ENCODE measurements at places on chromosomes 4 and X.

- DNase-seq: no peak
Measured at GRCh38 chr4:184380707-184381106, 93.6 kb downstream of the IRF2 start.

GRCh38 chrX:66164931-66165330, 884 bp downstream of the HEPH start:
- DNase-seq: no peak

DNA sequence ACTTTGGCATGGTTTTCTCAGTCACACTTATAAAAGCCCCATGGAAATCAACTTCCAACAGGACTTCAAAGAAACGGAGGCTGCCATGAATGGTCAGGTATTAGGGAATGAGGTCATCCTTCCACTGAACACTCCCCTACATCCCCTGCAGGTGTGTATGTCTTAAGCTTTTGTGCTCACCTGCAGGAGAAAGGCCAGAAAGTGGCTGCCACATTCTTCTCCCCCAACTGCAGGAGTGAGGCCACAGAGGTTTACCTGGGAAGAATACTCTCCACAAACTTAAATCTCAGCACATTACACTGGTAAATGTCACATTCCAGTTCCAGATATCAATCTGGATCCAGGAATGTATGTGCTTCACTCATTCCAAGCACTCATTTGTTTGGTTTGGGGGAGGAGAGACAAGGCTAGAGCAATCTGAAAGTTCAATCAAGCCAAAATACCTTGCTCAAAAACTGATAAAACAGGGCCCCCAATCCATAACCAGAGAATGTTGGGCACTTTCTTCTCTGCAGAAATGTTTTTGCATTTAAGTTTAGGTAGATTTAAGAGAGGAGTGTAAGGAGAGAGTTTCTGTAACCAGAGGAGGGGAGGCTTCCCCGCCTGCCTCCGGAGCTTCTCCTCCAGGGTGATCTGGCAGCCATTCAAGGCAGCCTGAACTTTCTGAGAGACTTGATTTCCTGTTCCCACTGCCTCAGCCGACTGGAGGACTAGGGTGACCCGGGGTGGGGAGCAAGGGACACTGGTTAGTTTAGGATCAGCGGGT, 15.4 kb downstream of the FAM9C start:
- no peak for DNase-seq

- no peak for DNase-seq
Measured at GRCh38 chr4:147093206-147093605, 147.5 kb upstream of the TTC29 start.

DNA sequence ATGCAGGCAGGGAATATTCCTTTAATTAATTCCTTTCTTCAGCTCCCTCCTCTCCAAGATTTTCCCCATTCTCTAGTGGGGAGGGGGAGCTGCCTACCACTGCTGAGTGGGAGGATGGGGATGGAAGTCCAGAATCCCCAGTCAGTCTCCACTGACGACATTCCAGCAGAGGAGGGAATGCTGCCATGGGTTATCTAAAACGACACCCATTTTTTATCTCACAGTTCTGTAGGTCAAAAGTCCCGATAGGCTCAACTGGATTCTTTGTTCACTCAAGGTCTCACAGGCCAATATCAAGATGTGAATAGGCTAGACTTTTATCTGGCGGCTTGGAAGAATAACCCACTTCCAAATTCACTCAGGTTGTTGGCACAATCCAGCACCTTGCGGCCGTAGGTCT, 64.4 kb downstream of the SH3KBP1 start:
- no peak for DNase-seq

DNA sequence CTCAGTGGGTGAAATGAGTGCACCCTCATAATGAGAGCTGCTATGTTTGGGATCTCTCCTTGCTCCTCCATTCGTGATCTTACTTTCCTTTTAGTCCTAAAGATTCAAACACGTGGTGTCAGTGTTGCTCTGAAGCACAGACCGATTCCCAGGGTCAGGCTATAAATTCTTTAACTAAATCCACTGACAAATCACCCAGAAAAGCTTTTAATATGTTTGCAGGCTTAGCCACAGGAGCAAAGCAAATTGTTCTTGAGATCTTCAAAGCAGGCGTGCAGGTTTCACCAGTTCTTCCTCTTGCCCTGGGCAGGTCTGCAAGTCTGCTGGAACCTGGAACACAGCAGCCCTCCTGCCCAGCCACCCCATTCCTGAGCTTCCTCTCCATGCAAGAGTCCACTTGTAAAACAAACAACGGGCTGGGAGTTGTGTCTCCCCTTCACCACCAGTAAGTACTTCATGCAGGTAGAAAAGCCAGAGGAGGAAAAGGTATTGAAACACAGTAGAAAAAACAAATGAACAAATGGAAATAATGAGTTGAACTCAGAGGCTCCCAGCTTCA, 70.1 kb upstream of the ENPP6 start:
- DNase-seq: no peak

DNA sequence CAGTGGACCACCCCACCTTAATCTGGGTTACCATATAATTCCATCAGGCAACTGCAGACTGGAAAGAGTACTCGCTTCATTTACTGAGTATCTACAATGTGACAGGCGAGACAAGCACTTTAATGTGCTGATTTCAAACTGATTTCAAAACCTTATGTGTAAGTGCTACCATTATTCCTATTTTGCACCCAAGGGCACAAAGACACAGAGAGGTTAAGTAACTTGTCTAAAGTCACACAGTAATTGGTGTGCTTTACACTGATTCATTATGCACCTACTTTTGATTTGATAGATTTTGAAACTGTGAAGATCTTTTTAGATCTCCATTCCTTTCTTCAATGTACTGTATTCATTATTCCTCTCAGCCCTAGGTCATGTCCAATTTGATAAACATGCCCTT, 192.4 kb downstream of the MGST2 start:
- no peak for DNase-seq

DNA sequence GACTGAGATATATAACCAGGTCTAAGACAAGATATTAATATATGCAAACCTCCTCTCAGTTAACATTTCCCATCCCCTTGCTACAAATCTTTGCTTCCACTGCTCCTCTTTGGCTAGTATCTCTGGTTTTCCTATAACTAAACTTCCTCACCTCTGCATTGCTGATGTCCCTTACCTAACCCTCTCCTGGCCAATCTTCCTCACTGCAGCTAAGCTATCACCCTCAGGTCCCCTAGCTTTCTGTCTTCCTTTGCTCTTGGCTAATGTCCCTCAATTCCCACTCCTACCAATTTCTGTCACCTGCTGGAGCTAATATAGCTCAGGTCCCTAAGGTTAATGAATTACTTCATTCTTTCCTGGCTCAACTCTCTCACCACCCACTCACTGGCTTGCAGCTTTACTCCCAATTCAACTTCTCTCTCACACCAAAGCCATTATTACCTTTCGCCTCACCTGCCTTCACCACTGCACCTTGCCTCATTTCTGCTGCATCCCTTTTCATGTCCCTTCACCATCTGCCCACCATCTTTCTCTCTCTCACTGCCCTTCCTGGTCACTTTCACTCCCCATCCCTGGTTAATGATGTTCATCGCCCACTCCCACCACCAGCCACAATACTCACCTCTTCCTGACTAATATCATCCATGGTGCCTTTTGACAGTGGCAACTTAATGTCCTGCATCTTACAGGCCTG, 26.7 kb downstream of the SMC1A start:
- no peak for DNase-seq

DNA sequence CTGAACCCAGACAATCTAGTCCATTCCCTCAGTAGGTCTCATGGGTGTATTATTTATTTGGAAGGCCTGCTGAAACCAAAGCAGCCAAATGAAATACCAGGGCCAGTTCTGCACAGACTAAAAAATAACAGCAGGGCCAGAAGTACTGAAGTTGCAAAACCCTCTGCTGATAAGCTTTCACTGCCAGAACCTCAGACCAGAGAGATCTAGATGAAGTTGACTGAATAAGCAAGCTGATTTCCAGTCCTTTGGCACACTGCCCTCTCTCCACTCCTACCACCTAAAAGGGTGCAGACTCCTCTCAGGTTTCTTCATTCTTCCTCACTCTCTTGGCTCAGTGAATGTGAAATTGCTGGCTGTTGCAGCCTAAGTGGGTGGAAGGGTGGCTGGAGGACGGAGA, 276.7 kb upstream of the KLF3 start:
- DNase-seq: no peak

- DNase-seq: no peak
Measured at GRCh38 chr4:151604238-151604637, 156.6 kb downstream of the GATB start.

GRCh38 chr4:148565801-148566200, 123.6 kb upstream of the NR3C2 start:
- DNase-seq: no peak

DNA sequence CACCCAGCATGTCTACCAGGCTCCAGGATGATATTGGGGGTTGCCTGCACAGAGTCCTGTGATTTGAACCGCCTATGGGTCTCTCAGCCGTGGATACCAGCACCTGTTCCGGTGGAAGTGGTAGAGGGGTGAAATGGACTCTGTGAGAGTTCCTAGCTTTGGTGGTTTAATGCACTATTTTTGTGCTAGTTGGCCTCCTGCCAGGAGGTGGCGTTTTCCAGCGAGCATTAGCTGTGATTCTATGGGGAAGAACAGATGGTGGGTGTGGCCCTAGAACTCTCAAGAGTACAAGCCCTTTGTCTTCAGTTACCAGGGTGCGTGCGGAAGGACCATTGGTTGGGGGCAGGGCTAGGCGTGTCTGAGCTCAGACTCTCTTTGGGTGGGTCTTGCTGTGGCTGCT, 316.9 kb upstream of the AMOT start:
- no peak for DNase-seq

- no peak for DNase-seq
Measured at GRCh38 chr4:171639540-171639939, 173.7 kb upstream of the GALNTL6 start.

GRCh38 chr4:27096142-27096824, 235.6 kb downstream of the STIM2 start:
- DNase-seq: no peak

- DNase-seq: no peak
Measured at GRCh38 chr4:65865489-65865888, 195.2 kb upstream of the EPHA5 start.

DNA sequence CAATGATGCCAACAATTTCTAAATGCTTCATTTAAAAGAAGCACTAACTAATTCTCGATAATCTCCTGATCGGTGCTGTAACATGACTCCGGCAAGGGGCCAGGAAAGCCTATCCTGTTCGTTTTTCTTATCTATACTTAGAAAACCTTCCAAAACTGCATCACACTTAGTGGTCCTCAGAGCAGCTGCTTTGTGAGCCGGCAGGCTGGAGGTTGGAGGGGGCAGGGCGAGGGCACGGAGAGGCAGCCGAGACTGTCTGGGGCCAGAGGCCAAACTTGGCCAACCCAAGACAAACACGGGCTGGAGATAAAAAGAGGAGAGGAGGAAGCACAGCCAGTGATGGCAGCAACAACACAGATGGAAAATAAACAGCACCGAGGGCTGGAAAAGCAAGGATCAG, 455.7 kb downstream of the BCOR start:
- no peak for DNase-seq

DNA sequence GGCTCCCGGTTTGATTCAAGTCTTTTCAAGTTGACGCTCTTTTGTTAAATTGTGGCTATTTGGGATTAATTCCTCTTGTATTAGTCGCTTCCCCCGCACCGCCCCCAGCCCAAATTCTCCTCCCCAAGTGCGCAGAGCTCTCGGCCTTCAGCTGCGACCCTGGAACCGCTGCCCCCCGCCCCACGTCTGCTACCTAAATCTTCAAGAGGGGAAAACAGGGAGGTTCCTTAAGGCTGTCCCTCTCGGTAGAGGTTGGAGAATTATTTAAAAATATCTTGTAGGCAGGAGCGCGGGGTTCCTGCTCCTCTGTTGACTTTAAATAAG, 860 bp upstream of the RPS6KA3 start:
- no peak for DNase-seq

DNA sequence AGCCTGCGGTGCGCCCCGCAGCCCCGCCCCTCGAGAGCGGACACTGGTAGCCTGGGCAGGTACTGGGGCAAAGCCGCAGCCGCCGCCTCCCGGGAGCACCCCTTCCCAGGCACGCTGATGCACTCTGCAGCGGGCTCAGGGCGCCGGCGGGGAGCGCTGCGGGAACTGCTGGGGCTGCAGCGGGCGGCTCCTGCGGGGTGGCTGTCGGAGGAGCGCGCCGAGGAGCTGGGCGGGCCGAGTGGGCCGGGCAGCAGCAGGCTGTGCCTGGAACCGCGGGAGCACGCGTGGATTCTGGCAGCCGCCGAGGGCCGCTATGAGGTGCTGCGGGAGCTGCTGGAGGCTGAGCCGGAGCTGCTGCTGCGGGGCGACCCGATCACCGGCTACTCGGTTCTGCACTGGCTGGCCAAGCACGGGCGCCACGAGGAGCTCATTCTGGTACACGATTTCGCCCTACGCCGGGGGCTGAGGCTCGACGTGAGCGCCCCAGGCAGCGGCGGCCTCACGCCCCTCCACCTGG, 401 bp downstream of the SOWAHD start:
- DNase-seq: no peak

DNA sequence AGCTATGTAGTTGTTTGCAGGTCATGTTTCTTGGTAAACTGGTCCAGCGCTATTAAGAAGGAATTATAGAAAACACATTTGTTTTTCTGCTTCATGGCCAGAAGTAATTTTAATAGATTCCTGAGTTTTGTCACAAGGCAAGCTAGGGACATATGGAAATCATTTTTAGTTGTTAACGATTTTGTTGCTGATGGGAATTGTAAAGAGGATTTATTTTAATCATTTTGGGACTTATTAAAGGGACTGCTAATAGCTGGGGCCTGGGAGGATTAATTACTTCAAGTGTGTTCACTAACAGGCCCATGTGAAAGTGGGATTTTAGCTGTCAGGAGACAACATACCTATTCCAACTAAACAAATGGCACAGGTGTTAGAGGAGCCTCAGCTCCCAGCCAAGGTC, 492.0 kb upstream of the ARX start:
- DNase-seq: no peak

DNA sequence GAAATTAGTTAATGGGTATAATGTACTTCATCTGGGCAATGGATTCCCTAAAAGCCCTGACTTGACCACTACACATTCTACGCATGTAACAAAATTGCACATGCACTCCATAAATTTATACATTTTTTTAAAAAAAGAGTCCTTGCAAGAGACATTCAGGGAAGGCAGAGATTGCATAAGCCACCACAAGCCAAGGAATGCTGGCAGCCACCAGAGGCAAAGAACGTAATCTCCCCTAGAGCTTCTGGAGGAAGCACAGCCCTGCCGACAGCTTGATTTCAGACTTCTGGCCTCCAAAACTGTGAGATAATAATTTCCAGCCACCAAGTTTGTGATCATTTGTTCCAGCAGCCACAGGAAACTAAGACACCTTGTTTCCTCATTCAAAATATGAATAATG, 185.6 kb upstream of the GALNT7 start:
- no peak for DNase-seq

GRCh38 chr4:818106-818921, 7.6 kb downstream of the CPLX1 start:
- DNase-seq: no peak

GRCh38 chr4:22356987-22357596, 158.8 kb downstream of the ADGRA3 start:
- no peak for DNase-seq

DNA sequence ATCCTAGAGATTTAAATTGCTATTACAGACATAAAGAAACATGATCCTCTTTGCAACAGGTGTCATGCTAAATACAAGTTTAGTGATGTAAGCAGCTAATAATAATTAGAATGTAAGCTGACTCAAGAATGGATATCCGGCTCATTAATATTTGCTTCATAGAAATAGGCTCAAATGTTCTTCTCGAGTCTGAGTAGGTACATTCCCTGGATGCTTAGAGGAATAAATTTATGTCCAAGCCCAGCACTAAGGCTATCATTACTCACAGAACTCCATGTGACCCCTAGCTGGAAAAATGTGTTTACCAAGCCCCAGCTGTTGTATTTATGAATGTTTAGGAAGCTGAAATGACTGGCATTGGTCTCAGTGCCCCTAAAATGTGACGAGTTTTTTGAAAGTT, 87.6 kb upstream of the TSPAN7 start:
- no peak for DNase-seq

All from activated CD8-positive, alpha-beta memory T cell treated with anti-CD3 and anti-CD28 coated beads, Interleukin-2, amount 50 U/mL, for 4 hours (primary cell).